ENCODE measurements at places on chromosomes 4 and X.

DNA sequence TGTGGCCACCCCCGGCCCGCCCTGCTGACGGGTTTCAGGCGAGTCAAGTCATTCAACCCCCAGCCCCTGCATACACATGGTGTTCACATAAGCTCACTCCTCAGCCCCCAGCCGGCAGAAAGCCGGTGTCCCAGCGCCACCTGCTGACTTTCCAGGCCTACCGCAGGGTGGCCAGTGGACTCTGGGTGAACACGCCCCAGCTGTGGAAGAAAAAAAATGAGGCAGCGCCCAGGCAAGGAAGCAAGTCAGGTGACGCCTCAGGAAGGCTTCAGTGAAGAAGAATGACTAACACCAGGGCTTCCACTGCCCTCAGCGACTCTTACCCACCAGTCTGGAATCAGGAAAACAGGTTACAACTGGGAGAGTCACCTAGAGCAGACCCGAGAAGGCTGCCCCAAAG is 15.8 kb downstream of the BCAP31 start:
- no peak for DNase-seq

- no peak for DNase-seq
Observed at GRCh38 chr4:183600189-183600685, 58.7 kb downstream of the RWDD4 start.

- DNase-seq, result no peak
Observed at GRCh38 chr4:86890790-86891189, 1.4 kb downstream of the C4orf36 start.

- DNase-seq, result no peak
Observed at GRCh38 chrX:130321550-130321949, 18.2 kb upstream of the SLC25A14 start.

DNA sequence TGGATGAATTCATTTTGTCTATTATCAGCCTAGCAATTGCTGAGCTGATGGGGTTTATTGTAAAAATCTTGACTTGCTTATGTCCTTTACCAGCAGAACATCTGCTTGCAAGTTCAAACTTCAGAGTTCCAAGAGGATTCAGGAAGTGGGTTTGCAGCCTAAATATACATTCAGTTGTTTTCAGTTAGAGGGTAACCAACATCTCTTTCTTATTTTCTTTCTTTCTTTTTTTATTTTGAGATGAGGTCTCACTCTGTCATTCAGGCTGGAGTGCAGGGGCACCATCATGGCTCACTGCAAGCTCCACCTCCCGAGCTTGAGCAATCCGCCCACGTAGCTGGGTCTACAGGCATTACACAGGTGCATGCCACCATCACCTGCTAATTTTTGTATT is 31.4 kb upstream of the FHL1 start:
- DNase-seq, result no peak

- DNase-seq, result no peak
Observed at GRCh38 chr4:14575289-14575688, 427.0 kb upstream of the CPEB2 start.

GRCh38 chr4:70589785-70590184 is 2.3 kb upstream of the AMBN start:
- DNase-seq, result no peak

DNA sequence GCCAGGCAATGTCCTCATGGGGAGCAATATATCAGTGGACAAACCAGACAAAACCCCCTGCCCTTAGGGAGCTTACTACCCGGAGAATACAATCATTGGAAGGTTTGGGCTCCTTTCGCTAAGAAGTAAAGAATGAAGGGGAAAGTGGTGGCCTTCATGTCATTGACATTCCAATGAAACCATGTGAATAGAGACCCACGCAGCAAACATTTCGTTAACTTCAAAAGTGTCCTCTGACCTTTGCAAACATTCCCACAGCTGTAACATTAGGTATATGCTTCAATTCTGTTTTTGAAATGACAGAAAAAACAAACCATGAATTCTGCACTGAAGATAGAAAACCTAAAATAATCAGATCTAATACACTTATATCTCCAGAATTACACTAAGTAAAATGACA is 7.0 kb downstream of the ATP8A1 start:
- DNase-seq, result no peak

Data from stimulated activated CD8-positive, alpha-beta memory T cell treated with anti-CD3 and anti-CD28 coated beads, Interleukin-7, amount 100 ng/mL, for 24 hours (primary cell).